ENCODE measurements at places on chromosomes 13 and 19. TPM values are rescaled to one million over a fixed set of nuclear protein-coding genes. Genes with fewer than 3 reads are reported as not detected.

C19orf81 gene
- not detected for total RNA-seq

OVOL3 gene
- not detected for total RNA-seq

GRCh38 chr13:30690282-30691188 lies 44.8 kb upstream of the ALOX5AP start:
- DNase-seq: peak; percentile 77

DNA sequence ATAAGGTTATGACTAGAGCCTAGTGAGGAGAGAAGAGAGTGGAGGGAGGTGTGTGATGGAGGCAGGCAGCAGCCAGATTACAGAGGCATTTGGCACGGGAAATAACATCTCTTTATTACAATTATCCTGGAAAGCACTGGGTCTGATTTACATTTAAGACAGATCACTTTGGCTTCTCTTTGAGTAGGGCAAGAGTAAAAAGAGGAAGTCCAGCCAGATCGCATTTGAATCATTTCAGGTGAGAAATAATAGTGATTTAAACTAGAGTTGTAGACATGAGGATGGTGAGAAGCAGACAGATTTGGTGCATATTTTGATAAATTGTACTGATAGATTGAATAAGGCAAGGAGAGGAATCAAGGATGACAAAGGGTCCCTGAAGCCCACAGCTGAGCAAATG lies 9.6 kb upstream of the SACS start:
- no peak for DNase-seq

DNA sequence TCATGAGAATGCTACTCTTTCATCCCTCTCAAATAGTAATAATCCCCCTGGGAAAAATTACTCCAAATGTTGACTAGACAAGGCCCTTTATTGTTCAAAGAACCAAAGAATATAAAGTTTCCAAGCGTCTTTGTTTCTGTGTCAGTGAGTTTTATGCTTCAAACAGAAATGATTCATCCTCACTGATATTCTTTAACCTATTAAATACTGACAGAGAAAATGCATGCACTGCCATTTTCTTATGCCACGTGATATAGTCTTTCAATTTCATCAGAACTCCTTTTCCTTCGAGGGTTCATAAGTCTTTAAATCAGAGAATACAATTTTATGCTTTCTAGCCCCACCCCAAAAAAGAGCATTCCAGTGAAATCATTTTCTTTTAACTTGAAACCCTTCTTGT lies 211.6 kb downstream of the SHISA2 start:
- no peak for DNase-seq

DNA sequence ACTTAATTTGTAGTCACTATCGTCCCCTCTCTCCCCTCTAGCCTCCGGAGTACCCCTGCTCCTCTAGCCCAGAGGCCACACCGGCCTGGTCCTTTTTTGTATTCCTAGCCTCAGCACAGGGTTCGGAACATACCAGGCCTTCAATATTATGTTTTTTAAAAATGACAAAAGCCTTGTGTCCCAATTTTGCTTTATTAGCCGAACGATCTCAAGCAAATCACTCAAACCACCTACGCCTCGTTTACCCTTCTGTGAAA lies 463 bp upstream of the POMP start:
- peak; percentile 18 for DNase-seq

GRCh38 chr13:100610391-100611347 lies 22.1 kb upstream of the GGACT start:
- no peak for DNase-seq

- DNase-seq: no peak
Observed at GRCh38 chr19:49758292-49758691, 4.8 kb downstream of the TSKS start.

DNA sequence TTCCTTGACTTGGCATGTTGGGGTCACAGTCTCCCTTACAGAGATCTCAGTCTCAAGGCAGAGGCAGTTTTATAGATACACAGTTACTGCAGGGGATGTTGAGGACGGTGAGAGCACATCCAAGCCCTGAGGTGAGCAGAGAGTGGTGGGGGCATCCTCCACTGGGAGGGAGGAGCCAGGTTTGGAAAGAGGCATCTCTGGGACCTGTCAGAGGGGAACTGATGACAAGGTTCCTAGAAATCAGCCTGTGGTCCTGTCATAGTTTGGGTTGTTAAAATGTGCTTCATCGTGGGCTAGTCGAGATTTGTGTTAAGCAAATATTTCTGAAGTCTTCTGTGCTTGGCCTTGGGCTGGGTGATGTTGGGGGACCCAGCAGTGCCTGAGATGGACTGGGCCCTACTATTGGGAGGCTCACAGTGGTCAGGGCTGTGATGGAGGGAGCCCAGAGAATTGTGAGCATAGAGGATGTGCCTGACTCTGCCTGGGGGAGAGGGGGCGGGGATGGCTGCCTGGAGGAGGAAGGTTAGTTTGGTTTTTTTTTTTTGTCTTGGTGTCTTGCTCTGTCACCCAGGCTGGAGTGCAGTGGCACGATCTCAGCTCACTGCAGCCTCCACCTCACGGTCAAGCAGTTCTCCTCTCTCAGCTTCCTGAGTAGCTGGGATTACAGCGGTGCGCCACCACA lies 3.9 kb downstream of the SUPT5H start:
- no peak for DNase-seq

DNA sequence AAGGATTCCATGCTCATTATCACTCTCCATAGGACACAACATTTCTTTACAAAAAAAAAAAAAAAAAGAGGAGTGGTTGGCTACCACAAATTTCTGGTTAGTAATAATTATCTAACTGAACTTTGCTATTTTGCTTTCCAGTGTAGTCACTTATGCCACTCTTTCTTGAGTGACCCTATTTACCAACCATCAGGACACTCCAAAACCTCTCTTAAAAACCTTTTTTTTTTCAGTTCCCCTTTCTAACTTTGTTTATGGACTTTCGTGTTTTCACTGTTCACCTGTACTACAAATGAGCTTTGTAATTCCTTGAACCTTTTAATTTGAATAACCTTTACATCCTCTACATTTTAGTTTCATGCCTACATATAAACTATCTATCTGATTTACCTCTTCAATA lies 686.5 kb upstream of the PCDH9 start:
- DNase-seq: no peak

GRCh38 chr13:104833221-104833620 lies 1702.2 kb downstream of the EFNB2 start:
- DNase-seq: no peak

GRCh38 chr13:86447479-86447878 lies 648.3 kb upstream of the SLITRK6 start:
- DNase-seq: no peak
